ENCODE measurements at places on chromosomes 7 and 10.

- DNase-seq: peak; percentile 87
These were observed 11.9 kb downstream of the FLNC start for GRCh38 chr7:128841921-128842673.

GRCh38 chr7:129780257-129780973 is 168.9 kb downstream of the NRF1 start:
- DNase-seq: peak; percentile 27

DNA sequence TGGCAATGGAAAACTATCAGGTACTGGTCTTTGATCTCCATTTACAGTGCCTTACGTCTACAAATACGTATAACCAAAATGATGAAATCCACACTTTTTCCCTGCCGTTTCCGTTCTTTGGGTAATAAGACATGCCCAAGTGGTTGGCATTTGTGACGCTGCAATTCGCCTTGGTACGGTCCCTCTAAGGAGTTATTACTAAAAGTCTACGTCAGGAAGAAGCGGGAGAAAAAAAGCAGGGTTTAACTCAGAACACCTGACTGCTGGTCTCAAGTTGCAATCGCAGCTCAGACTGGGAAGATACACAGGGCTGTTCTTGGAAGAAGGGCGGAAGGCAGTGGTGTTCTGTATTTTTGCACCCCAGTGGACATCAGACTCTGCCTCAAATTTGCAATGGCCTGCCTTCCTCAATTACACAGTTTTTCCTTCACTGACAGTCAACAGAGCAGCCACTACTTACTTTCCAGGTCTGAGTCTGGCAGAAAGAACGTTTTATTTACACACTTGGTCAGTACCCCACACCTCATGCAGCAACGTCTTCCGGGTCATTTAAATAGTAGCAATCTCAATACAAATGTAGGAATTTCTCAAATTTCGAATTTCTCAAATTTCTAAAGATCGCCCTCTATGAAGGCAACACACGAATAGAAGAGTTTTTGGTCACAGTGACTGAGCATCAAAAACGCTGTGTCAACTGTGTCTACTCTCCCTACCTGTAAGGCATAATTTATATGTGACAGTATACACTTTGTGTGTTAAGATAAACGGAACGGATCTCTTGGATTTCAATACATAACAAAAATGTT is 2.1 kb downstream of the BAIAP2L1 start:
- DNase-seq: peak; percentile 37

- DNase-seq: no peak
These were observed 310.2 kb downstream of the TNS3 start for GRCh38 chr7:47271749-47272148.

DNA sequence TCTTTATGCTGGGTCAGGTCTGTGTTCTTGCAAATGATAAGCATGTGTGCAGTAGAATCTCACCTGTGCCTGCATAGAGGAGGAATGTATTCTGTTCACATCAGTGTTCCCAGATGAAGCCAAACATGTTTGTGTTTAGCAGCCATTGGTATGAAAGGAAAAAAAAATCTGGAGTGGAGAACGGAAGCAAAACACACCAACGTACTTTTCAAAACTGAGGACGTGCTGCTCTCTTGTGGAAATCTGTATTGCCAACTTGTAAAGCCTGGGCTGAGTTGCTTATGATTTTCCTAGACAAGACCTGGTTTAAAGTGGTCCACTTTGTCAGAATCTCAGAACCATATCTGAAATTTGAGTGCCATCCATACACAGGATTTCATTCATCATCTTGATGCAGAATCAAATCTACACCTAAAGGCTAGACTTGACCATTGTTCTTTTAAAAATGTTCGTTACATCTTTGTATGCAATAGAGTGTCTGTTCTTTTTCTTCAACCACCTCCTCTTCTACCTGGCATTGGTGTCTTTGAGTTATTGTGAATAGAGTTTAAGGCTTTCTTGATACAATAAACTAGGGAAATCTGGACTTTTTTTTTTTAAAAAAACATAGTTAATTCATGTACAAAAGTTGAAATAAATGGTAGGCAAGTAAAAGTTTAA is 367.7 kb downstream of the PHF14 start:
- peak; percentile 20 for DNase-seq
